Activated T-cell treated with anti-CD3 and anti-CD28 coated beads, Interleukin-2, amount 50 U/mL, for 4 hours (primary cell): ENCODE measurements at places on chromosomes 6 and 20. TPM values are rescaled to one million over a fixed set of nuclear protein-coding genes. Genes with fewer than 3 reads are reported as not detected.

The DOK5 gene
- total RNA-seq: 1.3 TPM

- DNase-seq: no peak
These were observed 869.9 kb downstream of the KIF16B start for GRCh38 chr20:15703171-15703911.

The RCAN2 gene
- 1.1 TPM for total RNA-seq

The ACAT2 gene
- 44.1 TPM for total RNA-seq

DNA sequence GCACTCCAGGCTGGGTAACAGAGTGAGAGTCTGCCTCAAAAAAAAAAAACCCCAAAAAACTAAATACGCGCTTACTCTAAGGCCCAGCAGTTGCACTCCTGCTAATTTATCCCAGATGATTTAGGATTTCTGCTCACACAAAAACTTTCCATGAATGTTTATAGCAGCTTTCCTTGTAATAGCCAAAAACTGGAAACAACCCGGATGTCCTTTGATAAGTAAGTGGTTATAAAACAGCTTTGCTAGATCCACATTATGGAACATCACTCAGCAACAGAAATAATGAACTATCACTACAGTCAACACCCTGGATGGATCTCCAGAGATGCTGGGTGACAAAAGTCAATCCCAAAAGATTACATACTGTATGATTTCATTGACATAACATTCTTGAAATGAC lies 220.4 kb upstream of the JARID2 start:
- DNase-seq: no peak

The FOXA2 gene
- not detected for total RNA-seq

The POM121L2 gene
- total RNA-seq: not detected

The DNAH8 gene
- total RNA-seq: 0.13 TPM

The AAR2 gene
- 47.8 TPM for total RNA-seq

The UTRN gene
- 7.7 TPM for total RNA-seq

DNA sequence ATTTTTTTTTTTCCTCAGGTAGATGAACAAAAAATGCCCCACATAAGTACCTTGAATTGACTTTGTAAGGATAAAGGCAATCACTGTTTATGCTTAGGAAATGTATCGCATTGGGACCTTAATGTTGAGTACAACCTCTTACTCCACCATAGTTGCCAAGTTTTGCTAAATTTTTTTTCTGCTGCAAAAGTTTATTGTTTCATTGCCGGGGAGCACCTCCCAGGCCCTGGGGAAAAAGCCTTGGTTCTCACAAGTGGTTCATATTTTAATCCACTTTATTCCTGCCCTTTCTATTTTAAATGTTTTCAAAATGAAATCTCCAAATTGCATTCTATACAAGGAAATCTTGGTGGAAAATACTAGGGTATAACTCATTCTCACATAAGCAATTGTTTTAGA lies 52.3 kb upstream of the UTRN start:
- DNase-seq: no peak

- DNase-seq: no peak
These were observed 299.4 kb upstream of the NRSN1 start for GRCh38 chr6:23826572-23826971.

GRCh38 chr6:148701375-148701774 lies 45.5 kb upstream of the UST start:
- DNase-seq: no peak

The SNX9 gene
- total RNA-seq: 39.0 TPM

- no peak for DNase-seq
These were observed 439.0 kb upstream of the JAG1 start for GRCh38 chr20:11112832-11113231.

- DNase-seq: no peak
These were observed 907 bp upstream of the HLA-B start for GRCh38 chr6:31357886-31358285.

The ADGB gene
- not detected for total RNA-seq

GRCh38 chr20:61588411-61589385 lies 336.6 kb downstream of the CDH4 start:
- DNase-seq: no peak

DNA sequence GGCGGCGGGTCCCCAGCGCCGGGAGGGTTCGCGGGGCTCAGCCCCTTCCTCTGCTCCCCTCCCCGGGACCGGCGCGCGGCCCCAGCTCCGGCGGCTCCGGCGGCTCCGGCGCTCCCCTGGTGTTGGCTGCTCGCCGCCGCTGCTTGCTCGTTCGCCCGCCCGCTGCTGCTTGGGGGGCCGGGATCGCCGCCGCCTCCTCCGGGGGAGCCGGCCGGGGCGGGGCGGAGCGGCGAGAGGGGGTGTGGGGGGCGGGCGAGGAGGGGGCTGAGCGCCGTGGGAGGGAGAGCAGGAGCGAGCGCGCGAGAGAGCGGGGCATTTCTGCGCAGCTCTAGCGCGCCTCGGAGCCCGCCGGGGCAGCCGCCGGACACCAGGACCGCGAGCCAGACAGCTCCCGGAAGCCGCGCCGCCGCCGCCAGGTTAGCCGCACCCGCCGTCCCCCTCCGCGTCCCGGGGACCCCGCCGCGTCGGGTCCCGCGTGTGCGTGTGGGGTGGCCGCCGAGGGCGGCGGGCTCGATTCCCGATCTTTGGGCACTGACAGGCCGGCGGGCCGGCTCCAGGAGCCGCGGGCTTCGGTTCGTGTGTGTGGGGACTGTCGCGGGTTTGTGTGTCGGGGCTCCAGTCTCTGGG lies 62.0 kb upstream of the EPB41L1 start:
- no peak for DNase-seq

GRCh38 chr6:25774120-25774715 lies 19.7 kb downstream of the SLC17A4 start:
- no peak for DNase-seq

The PRELID3B gene
- 147 TPM for total RNA-seq

The C20orf141 gene
- not detected for total RNA-seq

- no peak for DNase-seq
These were observed 495 bp downstream of the FAM83B start for GRCh38 chr6:54846857-54847674.

The MAP3K7 gene
- 17.0 TPM for total RNA-seq

The TRIM31 gene
- total RNA-seq: not detected

The CCN2 gene
- total RNA-seq: 0.41 TPM

- no peak for DNase-seq
These were observed 71.4 kb downstream of the MTFR2 start for GRCh38 chr6:136178749-136179148.

- no peak for DNase-seq
These were observed 89.3 kb downstream of the ASXL1 start for GRCh38 chr20:32447136-32448027.

DNA sequence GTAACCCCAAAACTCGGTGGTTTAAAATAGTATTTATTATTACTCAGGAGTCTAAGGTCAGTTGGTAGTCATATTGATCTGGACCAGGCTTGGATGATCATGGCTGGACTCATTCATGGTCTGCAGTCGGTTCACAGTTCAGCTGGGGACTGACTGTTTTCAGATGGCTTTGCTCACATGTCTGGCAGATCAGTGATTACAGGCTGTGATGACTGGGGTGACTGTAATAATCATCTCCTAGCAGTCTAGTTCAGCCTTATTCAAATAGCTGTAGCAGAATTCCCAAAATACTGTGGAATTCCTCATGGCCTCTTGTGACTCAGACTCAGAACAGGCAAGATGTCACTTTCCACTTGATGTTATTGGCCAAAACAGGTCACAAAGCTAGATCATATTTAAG lies 16.4 kb upstream of the NT5DC1 start:
- no peak for DNase-seq
